ENCODE measurements at places on chromosomes 16 and 17. TPM values are rescaled to one million over a fixed set of nuclear protein-coding genes. Genes with fewer than 3 reads are reported as not detected.
A peak's percentile ranks its signal among the peaks of the same experiment; 100 is the strongest.

DNA sequence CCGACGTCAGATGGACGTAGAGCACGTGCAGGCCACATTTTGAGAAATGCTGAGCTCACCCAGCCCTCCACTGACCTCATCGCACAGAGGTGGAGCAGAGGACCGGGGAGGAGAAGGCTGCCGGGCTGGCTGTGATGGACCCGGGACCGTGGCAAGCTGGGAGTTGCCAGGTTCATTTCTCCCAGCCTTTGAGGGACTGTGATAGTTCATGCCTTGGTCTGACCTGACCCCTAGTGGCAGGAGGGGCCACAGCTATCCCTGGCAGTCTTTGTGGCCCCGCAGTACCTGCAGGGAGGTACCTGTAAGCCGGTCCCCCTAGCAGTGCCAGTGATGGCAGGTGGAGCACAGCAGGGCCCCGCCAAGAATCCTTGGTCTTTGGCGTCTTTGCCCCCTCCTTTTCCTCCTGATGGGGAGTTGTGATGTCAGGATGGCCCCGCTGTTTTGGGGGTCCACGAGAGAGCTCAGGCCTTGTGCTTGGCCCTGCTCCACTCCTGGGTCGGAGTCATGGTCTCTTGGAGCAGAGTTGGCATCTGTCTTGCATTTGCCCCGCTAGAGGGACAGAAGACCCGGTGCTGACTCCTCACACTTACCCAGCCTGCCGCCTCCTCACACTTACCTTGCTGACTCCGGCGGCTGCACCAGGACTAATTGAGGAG is 50.4 kb downstream of the OR1D5 start:
- DNase-seq = peak; percentile 76

GRCh38 chr17:43595466-43595865 is 49.3 kb upstream of the ETV4 start:
- DNase-seq = peak; percentile 40

GRCh38 chr16:69859105-69859989 is 91.8 kb upstream of the CLEC18A start:
- DNase-seq = peak; percentile 70

- peak; percentile 72 for DNase-seq
Observed at GRCh38 chr16:71781741-71782140, 26.9 kb downstream of the AP1G1 start.

GRCh38 chr17:57356719-57357391 is 100.5 kb downstream of the MSI2 start:
- no peak for DNase-seq

The MPP3 gene
- 17.4 TPM for total RNA-seq

The C1QTNF8 gene
- not detected for total RNA-seq

Measured in PC-9 (cell line).